H4 (cell line): ENCODE measurements at places on chromosomes 7 and 10. TPM values are rescaled to one million over a fixed set of nuclear protein-coding genes. Genes with fewer than 3 reads are reported as not detected.

The HOXA11 gene
- total RNA-seq, result 0.27 and 0.52 TPM in 2 replicates

DNA sequence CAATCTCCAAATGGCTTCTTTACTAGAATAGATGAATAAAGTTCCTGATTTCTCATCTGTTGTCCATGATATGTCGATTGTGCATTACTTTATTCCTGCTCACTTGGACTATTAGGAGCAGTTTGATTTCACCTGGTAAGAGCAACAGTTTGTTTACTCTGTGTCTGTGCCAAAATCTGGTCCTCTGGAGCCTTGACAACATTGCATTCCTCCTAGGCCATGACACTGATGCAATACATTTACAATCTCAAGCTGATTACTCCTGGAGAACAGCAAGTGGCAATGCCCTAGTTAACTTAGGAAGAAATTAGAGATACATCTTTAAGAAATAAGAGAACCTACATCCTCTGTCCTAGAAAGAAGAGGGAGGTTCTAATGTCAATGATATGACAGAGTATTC is 71.8 kb downstream of the SGCE start:
- no peak for DNase-seq

The SYT15 gene
- 0.17 and 3.0 TPM in 2 replicates for total RNA-seq

The FAM200A gene
- 9.8 and 11.3 TPM in 2 replicates for total RNA-seq

DNA sequence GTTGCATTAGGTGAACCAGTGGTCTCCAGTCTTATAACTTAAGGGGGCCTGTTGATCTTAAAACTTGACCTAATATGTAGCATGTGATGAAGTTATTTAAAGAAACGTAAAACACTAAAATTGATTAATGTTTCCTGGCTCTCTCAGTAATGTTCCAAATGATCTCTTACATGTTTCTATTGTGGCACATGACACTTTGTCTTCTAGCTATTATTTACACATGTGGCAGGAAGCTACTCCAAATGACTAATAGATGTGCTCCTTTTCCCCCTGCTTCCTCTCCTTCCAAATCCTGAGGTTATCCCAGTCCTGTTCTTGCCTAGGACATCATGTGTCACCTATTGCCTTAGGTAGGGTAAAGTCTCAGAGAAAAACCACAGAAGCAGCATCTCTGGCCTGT is 89.4 kb downstream of the FAS start:
- DNase-seq, result no peak

GRCh38 chr10:118752409-118752808 is 2.4 kb downstream of the CACUL1 start:
- no peak for DNase-seq

The GHRHR gene
- not detected in 2 replicates for total RNA-seq

- DNase-seq, result no peak
Measured at GRCh38 chr7:27168265-27168947, 3.1 kb upstream of the HOXA9 start.

DNA sequence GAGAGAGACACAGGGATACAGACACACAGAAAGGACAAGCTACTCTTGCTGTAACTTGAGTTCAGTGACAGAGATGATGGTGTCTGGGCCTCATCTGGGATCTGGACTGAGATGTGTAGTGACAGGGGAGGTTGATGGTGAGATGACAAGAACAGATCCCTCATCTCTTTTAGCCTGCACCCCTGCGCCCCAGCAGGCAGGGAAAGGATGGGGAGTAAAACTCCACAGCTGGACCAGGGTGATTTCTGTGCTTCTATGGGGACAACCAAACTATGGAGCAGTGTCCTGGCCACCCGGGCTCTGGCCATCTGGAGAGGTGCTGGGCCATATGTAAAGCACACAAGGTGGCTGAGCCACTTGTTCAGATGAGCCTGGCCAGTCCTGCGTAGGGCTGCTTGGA is 4.5 kb upstream of the LRRC18 start:
- no peak for DNase-seq

- DNase-seq, result no peak
Measured at GRCh38 chr10:121440461-121440860, 157.8 kb downstream of the FGFR2 start.

DNA sequence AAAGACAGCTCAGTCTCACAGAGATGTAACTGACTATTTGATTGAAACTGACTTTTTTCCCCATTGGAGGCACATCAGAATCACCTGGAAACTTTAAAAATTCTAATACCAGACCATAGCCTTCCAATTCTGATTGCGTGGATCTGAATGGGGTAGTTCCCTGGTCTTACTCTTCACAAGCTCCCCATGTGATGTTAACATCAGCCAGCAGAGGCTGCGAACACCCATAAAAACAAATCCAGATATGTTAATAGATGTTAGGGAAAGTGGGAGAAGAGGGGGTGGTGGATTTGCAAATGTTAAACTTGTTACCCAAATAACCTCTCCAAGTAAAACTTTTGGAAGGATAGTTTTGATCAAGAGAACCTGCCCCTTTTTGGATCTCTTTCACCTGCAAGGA is 1133.4 kb downstream of the CNTNAP2 start:
- DNase-seq, result no peak

- DNase-seq, result no peak
Measured at GRCh38 chr7:7810380-7810779, 92.0 kb upstream of the RPA3 start.

GRCh38 chr7:3282457-3282856 is 18.6 kb upstream of the SDK1 start:
- no peak for DNase-seq
